Cortex of kidney (tissue), 1 donor: ENCODE measurements at places on chromosomes 16 and 17.

- no peak for DNase-seq
Measured at GRCh38 chr16:86286991-86287663, 223.2 kb upstream of the FOXF1 start.

- no peak for DNase-seq
Measured at GRCh38 chr17:1071103-1071825, 74.3 kb downstream of the TIMM22 start.

DNA sequence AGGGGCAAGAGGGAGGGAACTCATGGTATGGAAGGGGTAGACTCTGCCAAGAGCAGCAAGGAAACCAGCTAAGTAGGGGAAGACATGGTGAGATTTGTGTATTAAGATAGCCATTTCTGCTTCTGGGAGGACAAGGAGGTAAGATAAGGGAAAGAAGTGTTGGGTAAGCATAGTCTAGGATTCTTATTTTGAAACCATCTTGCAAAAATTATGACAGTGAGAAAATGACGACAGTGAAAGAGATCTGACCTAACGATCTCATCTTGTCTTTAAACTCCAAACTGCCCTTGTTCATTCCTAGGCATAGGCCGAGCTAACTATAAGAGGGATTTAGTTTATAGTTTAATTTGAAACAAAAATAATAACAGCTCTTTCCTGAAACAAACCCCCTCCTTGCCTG lies 5.6 kb upstream of the RBL2 start:
- DNase-seq = no peak

- DNase-seq = no peak
Measured at GRCh38 chr17:70365091-70365583, 195.8 kb downstream of the KCNJ2 start.

- DNase-seq = no peak
Measured at GRCh38 chr17:79424471-79425185, 186.2 kb downstream of the RBFOX3 start.

DNA sequence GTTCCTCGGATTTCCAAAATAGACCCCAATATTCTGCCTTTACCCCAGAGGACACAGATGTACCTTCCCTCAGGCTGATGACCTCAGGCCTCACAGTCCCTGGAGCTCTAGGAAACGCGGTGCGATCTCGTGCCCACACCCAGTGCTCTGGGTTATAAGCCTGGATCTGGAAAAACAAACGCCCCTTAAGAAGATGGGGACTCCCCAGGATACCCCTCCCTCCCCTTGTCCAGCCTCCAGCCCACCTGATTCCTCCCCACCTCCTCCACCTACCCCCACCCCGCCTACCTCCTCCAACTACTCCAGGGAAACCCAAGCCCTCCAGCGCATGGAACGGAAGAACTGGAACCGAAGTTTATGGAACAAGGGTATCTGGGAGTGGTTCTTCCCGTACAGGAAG lies 19.1 kb downstream of the PRR11 start:
- no peak for DNase-seq

DNA sequence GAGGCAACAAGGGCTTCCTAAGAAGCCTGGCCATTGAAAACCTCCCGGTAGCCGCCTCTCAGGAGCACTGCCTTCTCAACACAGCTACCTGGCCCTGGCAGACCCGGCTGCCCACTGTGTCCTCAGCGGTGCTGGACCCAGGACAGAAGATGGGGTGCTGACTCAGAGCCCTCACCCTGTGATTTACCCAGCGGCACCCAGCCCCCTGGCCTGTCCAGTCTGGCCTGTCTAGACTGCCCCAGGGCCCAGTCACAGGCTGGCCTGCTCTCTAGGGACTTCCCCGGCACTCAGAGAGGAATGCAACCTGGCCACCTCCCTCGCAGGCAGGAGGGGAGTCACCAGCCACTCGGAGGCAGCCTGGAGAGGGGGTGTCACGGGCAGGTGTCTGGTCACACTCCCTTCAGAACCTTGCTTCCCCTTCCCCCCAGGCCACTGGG lies 20.1 kb downstream of the PIEZO1 start:
- DNase-seq = no peak

- DNase-seq = no peak
Measured at GRCh38 chr16:69087161-69087581, 18.3 kb upstream of the HAS3 start.
